Stimulated activated CD4-positive, alpha-beta T cell treated with anti-CD3 and anti-CD28 coated beads, TNF-alpha, amount 100 ng/mL, for 4 hours (primary cell): ENCODE measurements at places on chromosomes 6 and 20.

DNA sequence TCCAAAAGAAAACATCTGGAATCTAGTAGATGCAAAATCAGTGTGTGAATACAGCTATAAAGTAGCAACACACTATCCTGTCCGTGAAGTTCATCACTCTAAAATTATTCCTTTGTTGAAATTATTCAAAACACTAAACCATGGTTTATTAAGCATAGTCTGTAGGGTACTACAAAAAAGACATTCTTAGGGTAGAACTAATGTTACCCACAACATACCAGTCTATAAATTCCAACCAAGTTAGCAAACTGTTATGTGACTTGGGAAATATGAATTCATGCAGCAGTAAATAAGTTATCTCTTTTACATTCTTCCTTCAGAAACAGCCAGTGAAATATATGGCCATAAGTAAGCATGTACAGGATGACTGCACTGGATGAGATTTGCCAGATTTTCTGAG lies 580.3 kb upstream of the ADGRB3 start:
- DNase-seq = no peak

DNA sequence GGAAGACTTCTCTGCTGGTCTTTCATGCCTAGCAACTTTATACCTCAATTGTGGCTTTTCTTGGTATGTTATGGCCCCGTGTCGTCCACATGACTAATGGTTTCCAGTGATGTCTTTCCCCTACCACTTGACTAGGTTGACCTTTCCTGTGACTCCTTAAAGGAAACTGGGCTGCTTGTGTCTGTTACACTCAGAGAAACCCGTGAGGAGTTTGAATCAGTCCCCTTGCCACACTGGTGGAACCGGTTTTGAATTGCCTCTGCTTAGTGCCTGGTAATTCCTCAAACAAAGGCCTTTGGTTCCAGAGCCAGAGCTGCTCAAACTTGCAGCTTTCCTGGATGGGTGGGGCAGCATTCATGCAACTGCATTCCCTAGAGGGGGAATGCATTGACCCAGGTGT lies 21.9 kb downstream of the ECT2L start:
- DNase-seq = no peak

DNA sequence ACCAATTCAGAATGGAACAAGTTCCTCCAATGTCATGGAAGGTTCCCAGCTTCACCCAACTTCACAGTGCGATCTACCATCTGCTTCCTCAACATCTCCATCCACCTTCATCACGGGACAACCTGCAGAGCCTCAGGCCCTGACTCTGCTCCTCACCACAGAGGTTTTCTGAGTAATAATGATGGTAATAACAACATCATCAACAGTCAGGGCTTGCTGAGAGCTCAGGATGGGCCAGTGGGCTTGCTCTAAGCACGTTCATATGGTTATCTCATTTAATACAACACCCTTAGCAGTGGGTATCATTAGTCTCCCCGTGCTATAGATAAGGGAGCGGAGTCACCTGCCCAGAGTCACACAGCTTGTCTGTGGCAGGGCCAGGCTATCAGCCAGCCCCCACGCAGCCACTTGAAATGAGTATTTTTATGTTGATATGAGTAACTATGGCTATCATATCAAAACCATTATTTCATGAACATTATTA lies 38.6 kb downstream of the PREX1 start:
- DNase-seq = no peak

DNA sequence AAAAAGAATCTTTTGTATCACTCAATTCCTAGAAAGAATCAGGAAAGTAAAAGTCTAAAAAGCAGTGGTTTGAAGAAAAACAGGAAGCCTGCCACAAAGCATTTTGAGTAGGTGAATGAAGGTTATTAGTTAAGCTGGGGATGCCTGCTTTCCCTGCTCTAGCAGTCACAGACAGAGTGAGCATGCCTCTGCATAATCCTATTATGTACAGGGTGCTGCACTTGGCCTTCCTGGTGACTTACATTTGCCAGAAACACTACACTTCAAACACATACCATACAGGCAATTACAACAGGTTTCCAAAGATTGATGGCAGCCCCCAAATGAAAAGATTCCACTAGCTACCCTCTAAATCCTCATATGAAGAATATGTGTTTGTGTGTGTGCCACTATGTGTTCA lies 130.8 kb downstream of the TPBG start:
- no peak for DNase-seq

- no peak for DNase-seq
These were observed 234.5 kb downstream of the TFAP2A start for GRCh38 chr6:10180138-10181074.

DNA sequence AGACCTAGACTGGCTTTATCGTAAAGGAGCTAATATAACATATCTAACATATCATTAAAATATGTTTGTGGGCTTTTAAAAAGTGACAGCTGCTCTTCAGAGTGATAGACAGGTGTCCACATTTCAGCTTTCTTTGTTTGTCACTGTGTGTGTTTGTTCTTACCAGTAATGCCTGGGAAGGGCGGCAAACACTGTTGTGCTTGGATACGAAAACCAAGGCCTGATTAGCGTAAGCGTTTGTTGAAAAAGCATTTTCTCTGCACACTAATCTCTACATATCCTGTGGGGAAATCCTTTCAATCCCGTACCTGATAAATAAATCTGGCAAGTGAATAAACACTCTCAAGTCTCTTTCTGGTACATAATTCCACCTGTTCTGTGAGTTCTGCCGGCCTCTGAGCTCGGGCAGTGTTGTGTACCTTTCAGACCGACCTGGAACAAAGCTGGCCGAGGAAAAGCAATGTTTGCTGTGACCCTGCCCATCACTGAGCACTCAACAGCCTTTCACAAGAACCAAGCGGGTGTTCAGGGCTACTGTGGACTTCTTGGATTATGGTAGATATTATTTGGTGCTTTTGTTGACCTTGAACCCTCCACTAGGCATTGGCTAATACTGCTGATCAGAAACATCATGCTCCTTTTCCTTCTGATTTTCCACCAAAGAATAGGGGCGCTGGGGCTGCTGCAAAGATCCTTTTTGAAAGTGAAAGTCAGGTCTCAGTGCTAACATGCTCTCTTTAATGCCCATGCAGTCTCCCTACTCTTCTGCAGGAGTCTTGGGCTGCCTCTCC lies 100.4 kb downstream of the CD83 start:
- no peak for DNase-seq

- DNase-seq = no peak
These were observed 86.8 kb downstream of the GJA1 start for GRCh38 chr6:121522265-121522664.

DNA sequence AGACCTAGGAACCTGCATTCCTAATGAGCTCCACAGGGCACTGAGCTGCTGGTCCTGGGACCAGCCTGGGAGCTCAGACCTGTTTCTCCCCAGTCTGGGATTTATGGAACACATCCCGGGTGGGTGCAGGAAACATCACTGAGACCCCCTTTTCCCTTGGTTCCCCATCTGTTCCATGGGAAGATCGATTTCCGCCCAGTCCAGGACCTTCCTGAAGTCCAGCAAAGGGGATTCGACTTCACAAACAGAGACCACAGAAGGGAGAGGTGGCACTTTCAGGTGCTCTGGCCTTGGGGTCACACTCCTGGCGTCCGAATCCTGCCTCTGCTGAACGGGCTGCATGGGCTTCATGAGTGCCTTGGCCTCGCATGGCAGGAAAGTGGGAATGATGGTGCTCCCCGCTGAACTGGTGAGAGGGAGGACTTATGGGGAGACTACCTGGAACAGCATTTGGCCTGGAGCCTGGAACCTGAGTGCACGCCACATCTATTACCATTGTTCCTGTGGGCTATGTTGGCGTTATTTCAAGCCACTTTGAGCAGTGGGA lies 296.3 kb downstream of the TAF4 start:
- DNase-seq = no peak

- no peak for DNase-seq
These were observed 677.7 kb downstream of the DOK5 start for GRCh38 chr20:55153001-55153645.

- DNase-seq = no peak
These were observed 88.3 kb downstream of the SLX4IP start for GRCh38 chr20:10523443-10523842.

- DNase-seq = no peak
These were observed at the start of gene VGLL2 for GRCh38 chr6:117265410-117266256. Gene VGLL2 (plus strand): TSS chr6:117265558. CDS start chr6:117265764, 206 bp downstream.

GRCh38 chr20:35699957-35700624 lies 886 bp downstream of the ROMO1 start:
- no peak for DNase-seq

DNA sequence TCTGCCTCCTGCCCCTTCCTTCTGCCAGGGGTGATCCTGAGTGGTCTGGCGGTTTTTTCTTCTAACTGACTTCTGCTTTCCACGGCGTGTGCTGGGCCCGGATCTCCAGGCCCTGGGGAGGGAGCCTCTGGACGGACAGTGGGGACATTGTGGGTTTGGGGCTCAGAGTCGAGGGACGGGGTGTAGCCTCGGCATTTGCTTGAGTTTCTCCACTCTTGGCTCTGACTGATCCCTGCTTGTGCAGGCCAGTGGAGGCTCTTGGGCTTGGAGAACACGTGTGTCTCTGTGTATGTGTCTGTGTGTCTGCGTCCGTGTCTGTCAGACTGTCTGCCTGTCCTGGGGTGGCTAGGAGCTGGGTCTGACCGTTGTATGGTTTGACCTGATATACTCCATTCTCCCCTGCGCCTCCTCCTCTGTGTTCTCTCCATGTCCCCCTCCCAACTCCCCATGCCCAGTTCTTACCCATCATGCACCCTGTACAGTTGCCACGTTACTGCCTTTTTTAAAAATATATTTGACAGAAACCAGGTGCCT lies 10.2 kb downstream of the SLC29A1 start:
- no peak for DNase-seq

DNA sequence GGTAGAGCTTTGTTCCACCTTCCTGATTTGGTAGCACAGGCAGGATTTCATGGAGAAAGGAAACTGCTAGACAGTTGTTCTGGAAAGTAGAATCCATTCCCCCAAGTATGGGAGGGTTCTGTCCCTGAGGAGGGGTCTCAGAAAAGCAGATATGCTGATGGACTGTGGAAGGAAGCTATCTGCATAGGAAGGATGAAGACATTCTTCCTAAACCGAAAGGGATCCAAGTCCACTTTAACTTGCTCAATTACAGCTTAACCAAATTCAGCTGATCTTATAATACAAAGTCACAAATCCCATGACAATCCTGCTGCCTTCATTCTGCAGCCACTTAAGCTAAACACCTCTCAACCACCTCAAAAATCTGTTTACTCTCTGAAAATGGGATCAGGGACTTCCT lies 2.6 kb downstream of the MAN1A1 start:
- DNase-seq = no peak

GRCh38 chr6:118780668-118781067 lies 113.3 kb upstream of the ASF1A start:
- DNase-seq = no peak

GRCh38 chr20:17612992-17613327 lies 43.1 kb downstream of the DSTN start:
- DNase-seq = no peak

DNA sequence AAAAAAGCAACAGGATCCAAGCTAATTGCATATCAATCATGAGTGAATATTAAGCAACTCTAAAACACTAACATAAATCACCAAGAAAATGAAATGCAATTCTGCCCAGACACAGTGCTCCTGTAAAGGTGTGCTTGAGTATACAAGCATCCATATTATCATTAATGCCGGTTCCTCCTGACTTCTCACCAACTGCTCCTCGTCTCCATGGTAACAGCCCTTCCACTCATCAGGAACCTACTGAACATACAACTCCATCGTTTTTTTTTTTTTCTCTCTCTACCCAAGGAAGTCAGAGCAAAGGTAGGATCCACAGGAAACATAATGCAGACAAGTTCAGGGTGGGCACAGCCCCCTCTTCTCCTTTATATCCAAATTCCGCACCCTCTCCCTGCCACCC lies 12.4 kb downstream of the GABBR1 start:
- DNase-seq = no peak

- DNase-seq = no peak
These were observed 295.9 kb upstream of the FERMT1 start for GRCh38 chr20:6418732-6419131.

- no peak for DNase-seq
These were observed 124.1 kb upstream of the DST start for GRCh38 chr6:56766806-56767178.

GRCh38 chr20:16191496-16191895 lies 381.8 kb downstream of the KIF16B start:
- DNase-seq = no peak

- no peak for DNase-seq
These were observed 162.7 kb downstream of the KCNQ5 start for GRCh38 chr6:72784581-72784980.

DNA sequence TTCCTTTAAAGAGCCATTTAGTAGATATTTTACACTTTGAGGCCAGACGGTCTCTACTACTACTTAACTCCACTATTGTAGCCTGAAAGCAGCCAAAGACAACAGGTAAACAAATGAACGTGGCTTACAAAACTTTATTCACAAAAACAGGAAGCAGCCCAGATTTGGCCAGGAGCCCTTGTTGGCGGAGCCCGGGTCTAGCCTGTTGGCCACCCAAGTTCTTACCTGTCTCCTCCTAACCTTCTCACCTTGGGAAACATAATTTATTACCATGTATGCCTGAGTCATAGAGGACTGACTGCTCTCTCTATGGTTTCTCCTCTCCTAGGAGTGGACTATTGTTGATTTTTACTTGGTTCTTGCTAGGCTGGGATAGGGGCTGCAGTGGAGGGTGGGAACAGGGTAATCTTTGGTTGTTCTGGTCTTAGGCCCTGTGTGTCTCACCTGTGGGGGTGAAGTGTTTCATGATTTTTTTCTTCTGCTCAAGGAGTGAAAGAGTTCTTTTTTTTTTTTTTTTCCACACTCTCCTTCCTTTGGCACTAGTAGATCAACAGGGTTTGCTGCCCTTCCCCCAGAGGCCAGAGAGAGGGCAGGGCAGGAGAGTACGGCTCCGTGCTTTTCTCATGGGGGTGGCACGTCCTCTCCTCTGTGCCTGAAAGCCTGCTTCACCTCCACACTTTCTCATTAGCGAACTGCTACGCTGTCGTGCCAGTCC lies 90.0 kb downstream of the RPP40 start:
- no peak for DNase-seq

DNA sequence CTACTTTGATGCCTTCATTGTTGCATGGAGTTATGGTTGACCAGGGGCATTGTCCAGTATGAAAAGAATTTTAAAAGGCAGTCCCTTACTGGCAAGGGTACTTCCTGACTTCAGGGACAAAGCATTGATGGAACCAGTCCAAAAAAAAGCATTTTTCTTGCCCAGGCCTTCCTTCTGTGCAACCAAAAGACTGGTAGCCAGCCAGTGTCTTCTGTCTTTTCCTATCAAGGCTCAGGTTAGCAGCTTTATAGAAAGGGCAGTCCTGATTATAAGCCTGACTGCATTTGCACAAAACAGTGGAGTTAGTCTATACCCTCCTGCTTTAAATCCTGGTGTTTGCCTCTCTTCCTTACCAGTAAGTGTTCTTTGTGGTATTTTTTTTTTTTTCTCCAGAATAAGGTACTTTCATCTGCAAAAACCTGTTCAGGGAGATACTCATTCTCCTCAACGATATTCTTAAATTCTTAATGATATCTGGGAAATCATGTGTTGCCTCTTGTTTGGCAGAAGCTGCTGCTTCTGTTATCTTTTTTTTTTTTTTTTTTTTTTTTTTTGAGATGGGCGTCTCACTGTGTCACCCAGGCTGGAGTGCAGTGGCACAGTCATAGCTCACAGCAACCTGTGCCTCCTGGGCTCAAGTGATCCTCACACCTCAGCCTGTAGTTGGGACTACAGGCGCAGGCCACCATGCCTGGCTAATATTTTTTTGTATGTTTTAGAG lies 33.9 kb downstream of the SCAF8 start:
- no peak for DNase-seq

GRCh38 chr20:53773792-53774401 lies 180.3 kb upstream of the ZNF217 start:
- no peak for DNase-seq
